ENCODE measurements at places on chromosomes 7 and 10.

- no peak for DNase-seq
These were observed 22.2 kb upstream of the EXOC4 start for GRCh38 chr7:133230591-133231194.

DNA sequence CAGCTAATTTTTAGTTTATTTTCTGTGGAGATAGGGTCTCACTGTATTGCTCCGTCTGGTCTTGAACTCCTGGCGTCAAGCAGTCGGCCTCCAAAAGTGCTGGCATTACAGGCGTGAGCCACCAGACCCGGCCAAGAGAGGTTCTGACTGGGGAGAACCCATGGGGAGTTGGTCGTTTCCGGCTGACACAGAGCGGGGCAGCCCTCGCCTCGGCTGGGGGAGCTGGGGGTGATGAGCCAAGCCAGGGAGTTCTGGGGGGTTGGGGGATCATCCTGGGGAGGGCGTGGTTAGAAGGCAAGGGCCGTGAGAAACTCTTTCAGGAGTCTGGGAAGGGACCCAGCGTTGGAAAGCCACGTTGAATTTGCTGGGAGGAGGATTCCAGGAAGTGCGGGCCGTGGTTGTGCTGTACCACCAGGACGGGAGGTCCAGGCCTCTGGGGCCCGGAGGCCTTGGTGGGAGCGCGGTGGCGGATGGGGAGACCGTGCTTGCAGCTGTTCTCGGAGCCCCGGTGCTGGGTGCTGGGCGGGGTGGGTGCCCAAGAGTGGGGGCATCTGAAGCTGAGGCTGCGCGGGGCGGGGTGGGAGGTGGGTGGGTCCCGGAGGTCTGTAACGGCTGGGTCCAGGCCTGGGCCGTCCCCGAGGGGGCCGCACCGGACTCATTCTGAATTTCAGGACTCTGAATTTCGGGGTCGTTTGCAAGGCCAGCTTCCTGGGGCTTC lies 8.4 kb upstream of the ZNF853 start:
- no peak for DNase-seq

DNA sequence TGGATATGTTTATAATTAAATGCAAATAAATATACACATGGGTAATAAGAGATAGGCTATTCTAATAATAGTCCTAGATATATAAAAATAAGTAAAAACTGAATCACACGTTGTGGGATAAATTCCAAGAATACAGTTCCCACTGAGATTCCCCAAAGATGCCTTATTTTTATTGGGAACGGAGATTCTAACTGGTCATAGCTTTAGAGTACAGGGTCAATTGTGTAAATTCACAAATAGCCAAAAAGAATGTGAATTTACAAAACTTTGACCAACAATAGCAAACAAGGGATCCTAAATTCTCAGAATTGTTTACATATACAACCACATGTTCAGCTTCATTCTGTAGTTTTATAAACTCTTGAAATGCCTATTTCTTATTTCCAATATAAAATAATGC lies 65.0 kb downstream of the VSTM4 start:
- no peak for DNase-seq

GRCh38 chr7:116679500-116679899 lies 7.5 kb downstream of the MET start:
- no peak for DNase-seq

GRCh38 chr10:122894261-122894944 lies 15.0 kb upstream of the FAM24B start:
- no peak for DNase-seq

- no peak for DNase-seq
These were observed 42.9 kb upstream of the TSPAN13 start for GRCh38 chr7:16710651-16711050.

GRCh38 chr7:27123477-27124053 lies 7.0 kb downstream of the HOXA4 start:
- DNase-seq = no peak
